ENCODE measurements at places on chromosomes 5 and 9.

GRCh38 chr5:42858031-42858643 is 46.4 kb upstream of the SELENOP start:
- no peak for DNase-seq

DNA sequence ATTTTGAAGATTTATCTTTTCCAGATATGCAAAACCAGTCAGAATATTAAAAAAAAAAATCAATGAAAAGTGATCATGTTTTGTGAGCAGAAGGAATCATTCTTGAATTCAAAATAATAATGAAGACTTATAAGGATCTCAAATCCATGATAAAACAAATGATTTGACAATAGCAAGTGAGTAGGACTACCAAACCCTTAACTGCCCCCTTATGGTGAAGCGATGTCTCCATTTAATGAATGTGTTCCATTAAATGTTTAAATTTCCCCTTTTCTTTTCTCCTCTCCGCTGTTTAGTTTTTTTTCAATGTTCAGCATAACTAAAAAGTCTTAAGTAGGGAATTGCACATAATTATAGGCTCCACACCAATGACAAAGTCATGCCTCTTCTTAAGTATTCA is 12.2 kb upstream of the MARCHF3 start:
- DNase-seq = no peak

- DNase-seq = no peak
Observed at GRCh38 chr5:1057485-1058082, 49.0 kb downstream of the NKD2 start.

DNA sequence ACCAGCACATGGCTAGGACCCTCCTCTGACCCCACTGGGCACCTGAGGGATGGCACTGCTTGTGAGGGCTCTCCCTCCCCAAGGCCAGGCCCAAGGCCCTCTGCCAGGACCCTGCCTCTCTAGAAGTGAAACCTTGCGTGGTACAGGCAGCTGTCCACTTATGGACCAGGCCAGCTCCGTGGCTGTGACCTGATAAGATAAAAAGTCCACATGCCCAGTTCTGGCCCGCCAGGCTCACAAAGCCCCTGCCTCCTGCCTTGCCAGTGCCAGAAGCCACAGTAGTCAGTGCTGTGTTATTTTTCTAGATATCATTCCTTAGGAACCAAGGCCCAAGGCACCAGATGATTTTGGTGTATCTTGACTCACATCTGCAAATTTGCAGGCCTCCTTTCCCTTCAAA is 14.0 kb upstream of the SPATA31E1 start:
- DNase-seq = no peak

DNA sequence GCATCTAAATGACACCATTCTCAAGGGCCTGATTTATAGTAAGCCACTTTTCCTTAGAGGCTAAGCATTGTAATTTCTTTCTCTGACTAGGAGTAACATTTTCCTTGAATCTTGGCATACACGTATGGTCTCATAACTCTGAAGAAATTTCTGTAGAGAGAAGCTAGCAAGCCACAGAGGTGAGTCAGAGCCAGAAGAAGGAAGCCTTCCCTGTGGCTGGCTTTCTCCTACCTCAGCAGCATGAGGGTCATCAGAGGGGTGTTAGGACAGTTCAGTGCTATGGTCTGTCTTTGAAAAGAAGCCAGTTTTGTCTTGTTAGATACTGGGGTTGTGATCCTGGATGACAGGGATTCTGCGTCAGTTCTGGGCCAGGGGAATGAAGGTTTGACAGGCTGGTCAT is 3.2 kb downstream of the SNX30 start:
- no peak for DNase-seq

Measured in NCI-H460 (cell line).